ENCODE measurements at places on chromosomes 5 and 9.

GRCh38 chr9:28956116-28956880, 1383.0 kb upstream of the C9orf72 start:
- H3K27me3 ChIP-seq, result no peaks in the 10 kb centered on the region
- DNase-seq, result no peak
- no peaks in the 10 kb centered on the region for H3K4me1 ChIP-seq
- no peak overlapping the region for H3K4me3 ChIP-seq

GRCh38 chr5:37900692-37901091, 60.9 kb upstream of the GDNF start:
- H3K27me3 ChIP-seq, result peaks cover 30% of the 10 kb centered on the region
- H3K36me3 ChIP-seq, result no peaks in the 10 kb centered on the region
- H3K27ac ChIP-seq, result no peak overlapping the region
- no peaks in the 10 kb centered on the region for H3K4me1 ChIP-seq

- no peaks in the 10 kb centered on the region for H3K27me3 ChIP-seq
- no peak for DNase-seq
- H3K4me1 ChIP-seq, result no peaks in the 10 kb centered on the region
- no peaks in the 10 kb centered on the region for H3K36me3 ChIP-seq
Observed at GRCh38 chr5:145775893-145776444, 59.2 kb downstream of the PRELID2 start.

- H3K4me3 ChIP-seq, result no peak overlapping the region
- H3K27ac ChIP-seq, result no peak overlapping the region
Observed at GRCh38 chr5:65481171-65481581, 544 bp downstream of the ADAMTS6 start.

DNA sequence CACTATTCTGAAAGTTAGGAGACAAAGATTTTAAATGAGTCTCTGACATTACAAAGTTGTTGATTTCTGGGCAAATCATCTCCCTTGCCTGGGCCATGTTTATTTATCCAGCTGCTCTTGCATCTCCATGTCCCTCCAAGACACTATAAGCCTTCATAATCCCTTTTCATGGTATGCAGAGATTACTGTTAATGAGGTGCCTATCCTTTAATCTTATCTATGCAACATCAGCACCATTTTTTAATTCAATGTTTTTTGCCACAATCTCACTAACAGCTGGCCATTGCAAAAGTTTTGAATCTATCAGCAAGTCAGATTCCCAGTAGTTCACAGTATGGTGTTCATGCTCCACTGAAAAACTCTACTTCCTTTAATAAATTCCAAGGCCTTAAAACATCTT, 108.5 kb upstream of the PTPRD start:
- H3K4me1 ChIP-seq, result no peaks in the 10 kb centered on the region
- no peak overlapping the region for H3K4me3 ChIP-seq
- no peak for DNase-seq
- no peaks in the 10 kb centered on the region for H3K36me3 ChIP-seq

Measured in effector memory CD8-positive, alpha-beta T cell (primary cell).